ENCODE measurements at places on chromosomes 16 and 17.

GRCh38 chr17:33482636-33483035 lies 189.5 kb upstream of the ASIC2 start:
- DNase-seq = no peak

DNA sequence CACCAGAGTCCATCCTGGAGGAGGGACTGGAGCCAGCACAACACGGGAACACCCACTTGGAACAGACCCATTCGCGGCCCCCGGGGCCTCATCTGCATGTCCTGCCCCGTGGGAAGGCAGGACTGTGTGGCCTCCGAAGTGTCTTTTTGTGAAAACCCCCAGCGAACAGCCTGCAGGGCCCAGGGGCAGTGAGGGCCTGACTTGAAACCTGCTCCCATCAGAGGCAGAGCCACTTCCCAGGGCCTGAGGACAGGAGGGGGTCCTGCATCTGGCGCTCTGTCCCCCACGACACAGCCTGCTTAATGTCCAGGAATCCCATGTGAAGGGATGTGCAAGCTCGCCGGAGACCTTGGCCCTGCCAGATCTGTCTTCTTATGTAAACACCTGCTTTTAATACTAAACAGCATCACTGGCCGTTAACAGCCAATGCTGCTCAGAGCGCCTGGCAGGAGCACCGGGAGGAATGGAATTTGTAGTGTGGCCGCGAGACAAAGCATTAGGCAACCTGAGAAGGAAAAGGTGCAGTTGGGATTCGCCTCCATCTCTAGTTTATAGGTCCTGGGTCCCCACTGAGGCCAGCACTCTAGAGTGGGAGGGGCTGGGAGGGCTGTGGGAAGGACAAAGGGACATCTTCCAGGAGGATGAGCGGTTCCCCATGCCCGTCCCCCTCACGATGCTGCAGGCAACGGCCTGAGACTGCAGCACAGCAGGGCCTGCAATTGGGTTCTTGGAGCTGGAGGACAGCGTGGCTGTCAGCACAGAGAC lies 9.6 kb upstream of the EVPL start:
- DNase-seq = no peak

- DNase-seq = no peak
Measured at GRCh38 chr16:72203401-72203800, 31.4 kb upstream of the PMFBP1 start.

DNA sequence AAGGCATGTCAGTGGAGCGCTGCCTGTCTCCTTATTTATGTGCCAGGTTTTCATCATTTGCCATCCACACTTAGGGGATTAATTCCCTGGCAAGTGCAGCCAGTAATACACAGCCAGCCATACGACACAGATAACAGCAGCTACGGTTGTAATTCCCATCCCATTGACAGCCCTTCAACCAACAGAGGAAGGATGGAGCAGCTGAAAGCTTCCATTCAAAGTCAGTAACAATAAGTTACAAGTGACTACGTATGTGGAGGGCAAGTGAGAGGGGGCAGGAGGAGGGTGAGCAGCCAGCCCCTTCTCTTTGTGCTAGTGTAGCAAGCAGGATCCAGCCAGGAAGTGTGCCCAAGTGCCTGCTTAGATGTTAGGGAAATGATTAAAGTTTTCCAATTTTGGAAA lies 53.8 kb upstream of the LYRM9 start:
- no peak for DNase-seq

GRCh38 chr16:88616320-88616719 lies 22.1 kb upstream of the IL17C start:
- peak; percentile 95 for DNase-seq

DNA sequence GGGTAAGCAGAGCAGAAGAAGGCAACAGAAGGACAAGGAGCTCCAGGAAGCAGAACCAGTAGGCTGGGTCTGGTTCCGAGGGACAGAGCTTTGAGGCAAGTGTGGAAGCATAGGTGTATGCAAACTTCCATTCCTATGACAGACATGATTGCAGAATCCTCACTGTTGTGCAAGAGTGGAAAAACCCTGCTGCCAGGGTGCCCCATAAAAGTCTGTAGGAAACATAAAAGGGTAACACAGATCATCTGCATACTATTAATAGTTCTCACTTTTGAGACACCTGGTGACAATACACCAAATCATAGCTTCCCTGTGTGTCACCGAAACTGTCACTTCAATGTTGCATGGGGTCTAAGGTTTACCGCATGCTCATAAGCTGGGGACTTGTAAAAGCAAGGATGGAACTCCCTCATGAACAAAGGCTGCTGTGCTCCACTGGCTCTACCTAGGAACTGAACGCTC lies 39.7 kb downstream of the ARHGAP17 start:
- no peak for DNase-seq

DNA sequence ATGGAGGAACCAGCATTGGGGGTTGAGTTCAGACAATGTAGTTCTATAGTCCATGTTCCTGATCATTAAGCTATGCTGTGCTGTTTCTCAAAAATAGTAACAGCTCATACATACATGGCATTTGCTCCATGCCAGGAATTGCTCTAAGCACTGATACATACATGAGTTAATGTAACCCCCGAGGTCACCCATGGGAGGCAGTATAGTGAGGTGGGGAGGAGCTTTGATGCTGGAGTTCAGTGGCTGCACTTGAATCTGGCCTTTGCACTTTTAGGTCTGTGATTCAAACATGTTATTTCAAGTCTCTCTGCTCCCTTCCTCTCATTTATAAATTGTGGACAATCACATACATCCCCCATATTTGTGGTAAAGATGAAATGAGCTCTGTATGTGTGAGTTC lies 223.1 kb upstream of the WSB1 start:
- no peak for DNase-seq

DNA sequence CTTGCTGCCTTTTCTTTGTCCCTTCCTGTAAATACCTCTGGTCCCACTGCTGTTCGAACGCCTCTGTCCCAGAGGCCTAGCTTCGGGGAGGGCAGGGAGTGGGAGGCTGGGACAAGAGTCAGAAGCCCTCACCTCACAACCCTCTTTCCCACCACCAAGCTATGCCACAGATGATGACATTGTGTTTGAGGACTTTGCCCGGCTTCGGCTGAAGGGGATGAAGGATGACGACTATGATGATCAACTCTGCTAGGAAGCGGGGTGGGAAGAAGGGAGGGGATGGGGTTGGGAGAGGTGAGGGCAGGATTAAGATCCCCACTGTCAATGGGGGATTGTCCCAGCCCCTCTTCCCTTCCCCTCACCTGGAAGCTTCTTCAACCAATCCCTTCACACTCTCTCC lies 10.4 kb downstream of the ARRB2 start:
- DNase-seq = no peak

All from colonic mucosa (tissue), 4 donors.